IMR-90 (cell line): ENCODE measurements at places on chromosomes 16 and 17. TPM values are rescaled to one million over a fixed set of nuclear protein-coding genes. Genes with fewer than 3 reads are reported as not detected.

ASPHD1 gene
- 4.1 and 4.2 TPM in 2 replicates for total RNA-seq

SDR42E2 gene
- not detected in 2 replicates for total RNA-seq

RAB26 gene
- 1.1 TPM in 2 replicates for total RNA-seq

DGKE gene
- 4.7 and 5.0 TPM in 2 replicates for total RNA-seq

ADGRG1 gene
- total RNA-seq: 0.83 and 0.90 TPM in 2 replicates

CYB5D1 gene
- 10.8 and 11.1 TPM in 2 replicates for total RNA-seq

ABCC3 gene
- total RNA-seq: 2.2 and 3.2 TPM in 2 replicates

KLHL10 gene
- under 0.01 and 0.18 TPM in 2 replicates for total RNA-seq

WNT3 gene
- total RNA-seq: 0.56 and 0.72 TPM in 2 replicates

LGALS9C gene
- total RNA-seq: not detected in 2 replicates

DNA sequence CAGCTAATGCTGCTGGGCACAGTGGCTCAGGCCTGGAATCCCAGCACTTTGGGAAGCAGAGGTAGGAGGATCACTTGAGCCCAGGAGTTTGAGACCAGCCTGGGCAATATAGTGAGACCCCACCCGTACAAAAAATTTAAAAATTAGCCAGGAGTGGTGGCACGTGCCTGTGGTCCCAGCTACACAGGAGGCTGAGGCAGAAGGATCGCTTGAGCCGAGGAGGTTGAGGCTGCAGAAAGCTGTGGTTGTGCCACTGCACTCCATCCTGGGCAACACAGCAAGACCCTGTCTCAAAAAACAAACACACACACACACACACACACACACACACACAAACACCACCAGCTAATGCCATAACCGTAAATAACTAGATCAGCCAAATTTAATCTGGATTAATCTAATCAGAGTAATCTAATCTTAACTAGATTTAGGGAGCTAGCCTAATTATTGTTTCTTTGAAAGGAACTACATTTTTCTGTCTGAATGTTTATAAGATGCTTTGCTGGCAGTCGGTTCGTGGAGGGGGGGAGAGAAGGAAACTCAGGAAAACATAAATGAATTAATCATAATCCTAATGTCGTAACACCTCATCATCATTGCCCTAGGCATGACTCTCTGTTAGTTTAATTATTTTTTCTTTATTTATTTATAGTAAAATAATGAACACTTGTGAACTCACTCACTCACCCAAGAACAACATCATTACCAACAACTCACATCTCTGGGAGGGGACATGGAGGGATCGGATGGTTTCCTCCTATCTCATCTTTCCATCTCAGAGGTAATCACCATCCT lies 12.5 kb upstream of the RBBP6 start:
- H3K4me1 ChIP-seq: peaks cover 5% of the 10 kb centered on the region; the same call in 1 of the 2 replicates
- DNase-seq: no peak
- H3K4me3 ChIP-seq: no peak overlapping the region

DNA sequence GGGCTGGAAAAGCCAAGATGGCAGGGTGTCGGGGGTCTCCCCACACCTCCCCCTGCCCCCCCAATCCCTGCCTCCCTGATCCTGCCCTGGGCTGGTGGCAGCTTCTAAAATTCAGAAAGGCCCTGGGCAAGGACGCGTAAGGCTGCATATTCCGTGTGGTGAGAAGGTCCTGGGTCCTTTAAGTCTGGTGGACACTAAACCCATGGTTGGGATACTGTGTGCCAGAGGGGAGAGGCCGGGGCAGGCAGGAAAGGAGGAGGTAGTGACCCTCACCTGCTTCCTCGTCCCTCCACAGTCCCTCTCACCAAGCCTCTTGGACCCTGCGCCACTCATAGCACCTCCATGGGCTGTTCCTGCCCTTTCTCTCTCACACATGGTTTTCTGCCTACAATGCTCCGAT lies 28.8 kb downstream of the PRKAR1A start:
- H3K4me1 ChIP-seq: no peaks in the 10 kb centered on the region
- H3K27me3 ChIP-seq: no peaks in the 10 kb centered on the region
- DNase-seq: no peak
- H3K27ac ChIP-seq: no peak overlapping the region

- no peaks in the 10 kb centered on the region for H3K36me3 ChIP-seq
- H3K4me1 ChIP-seq: peaks cover 25% of the 10 kb centered on the region
- H3K27ac ChIP-seq: peak overlapping the region; percentile 99
- DNase-seq: peak; percentile 87
- H3K4me3 ChIP-seq: no peak overlapping the region
- H3K27me3 ChIP-seq: no peaks in the 10 kb centered on the region
Measured at GRCh38 chr17:78343187-78343542, 16.7 kb downstream of the SOCS3 start.

DNA sequence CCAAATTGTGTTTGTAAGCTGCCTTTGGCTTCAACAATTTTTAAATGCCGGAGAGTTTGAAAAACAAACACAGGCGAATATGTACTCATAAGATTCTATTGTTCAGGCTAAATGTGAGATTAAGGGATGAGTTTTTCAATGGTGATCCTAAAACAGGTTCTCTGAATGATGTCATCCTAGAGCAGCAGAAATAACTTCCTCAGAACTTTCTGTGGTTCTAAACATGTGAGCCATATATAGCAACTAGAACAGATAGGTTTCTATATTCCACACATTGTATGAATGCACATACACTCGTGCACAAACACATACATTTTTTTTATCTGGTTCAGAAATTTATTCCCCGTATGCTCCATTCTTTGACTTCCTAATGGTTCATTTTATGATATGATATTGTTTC lies 1352.2 kb downstream of the CDH8 start:
- no peaks in the 10 kb centered on the region for H3K27me3 ChIP-seq
- H3K4me1 ChIP-seq: no peaks in the 10 kb centered on the region
- no peak overlapping the region for H3K4me3 ChIP-seq
- no peaks in the 10 kb centered on the region for H3K36me3 ChIP-seq

DNA sequence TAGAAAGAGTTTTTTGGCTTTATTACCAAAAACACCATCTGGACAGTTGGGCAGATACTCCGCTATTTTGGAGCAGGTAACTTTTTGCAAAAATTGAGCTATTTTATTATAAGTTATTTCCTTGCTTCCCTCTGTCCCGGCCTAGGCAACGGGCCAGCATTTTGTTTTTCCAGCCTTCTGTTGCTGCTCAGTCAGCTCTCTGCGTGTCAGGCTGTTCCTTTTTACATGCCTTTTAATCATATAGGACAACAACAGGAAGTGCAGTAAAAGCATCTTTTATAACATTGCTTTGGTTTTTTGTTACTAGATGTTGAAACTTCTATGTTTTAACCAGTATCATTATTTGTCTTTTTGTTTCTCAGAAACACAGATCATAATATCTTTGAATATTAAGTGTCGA lies 30.4 kb downstream of the PPM1D start:
- H3K4me3 ChIP-seq: no peak overlapping the region
- peaks cover 4% of the 10 kb centered on the region for H3K4me1 ChIP-seq
- no peak overlapping the region for H3K27ac ChIP-seq

- peak overlapping the region; percentile 29; the same call in 1 of the 2 replicates for H3K27ac ChIP-seq
- H3K27me3 ChIP-seq: peaks cover under 1% of the 10 kb centered on the region; the same call in 1 of the 2 replicates
- peak; percentile 81 for DNase-seq
- H3K4me1 ChIP-seq: peaks cover 4% of the 10 kb centered on the region
- H3K4me3 ChIP-seq: peak overlapping the region; percentile 30; the same call in 1 of the 2 replicates
- no peaks in the 10 kb centered on the region for H3K36me3 ChIP-seq
Measured at GRCh38 chr17:49000943-49001342, 3.8 kb downstream of the IGF2BP1 start.

GRCh38 chr17:81251094-81251708 lies 12.1 kb downstream of the NDUFAF8 start:
- H3K27ac ChIP-seq: no peak overlapping the region
- H3K4me1 ChIP-seq: peaks cover 12% of the 10 kb centered on the region
- peaks cover 29% of the 10 kb centered on the region for H3K36me3 ChIP-seq
- H3K4me3 ChIP-seq: no peak overlapping the region
- no peak for DNase-seq

GRCh38 chr17:34442387-34443111 lies 79.5 kb upstream of the CCL1 start:
- no peaks in the 10 kb centered on the region for H3K36me3 ChIP-seq
- no peak for DNase-seq
- H3K27me3 ChIP-seq: peaks cover 3% of the 10 kb centered on the region
- no peak overlapping the region for H3K4me3 ChIP-seq

- peak overlapping the region; percentile 99 for H3K27ac ChIP-seq
- no peak for DNase-seq
- H3K4me3 ChIP-seq: no peak overlapping the region
- peaks cover 1% of the 10 kb centered on the region; the same call in 1 of the 2 replicates for H3K36me3 ChIP-seq
Measured at GRCh38 chr16:86257546-86257945, 252.8 kb upstream of the FOXF1 start.

DNA sequence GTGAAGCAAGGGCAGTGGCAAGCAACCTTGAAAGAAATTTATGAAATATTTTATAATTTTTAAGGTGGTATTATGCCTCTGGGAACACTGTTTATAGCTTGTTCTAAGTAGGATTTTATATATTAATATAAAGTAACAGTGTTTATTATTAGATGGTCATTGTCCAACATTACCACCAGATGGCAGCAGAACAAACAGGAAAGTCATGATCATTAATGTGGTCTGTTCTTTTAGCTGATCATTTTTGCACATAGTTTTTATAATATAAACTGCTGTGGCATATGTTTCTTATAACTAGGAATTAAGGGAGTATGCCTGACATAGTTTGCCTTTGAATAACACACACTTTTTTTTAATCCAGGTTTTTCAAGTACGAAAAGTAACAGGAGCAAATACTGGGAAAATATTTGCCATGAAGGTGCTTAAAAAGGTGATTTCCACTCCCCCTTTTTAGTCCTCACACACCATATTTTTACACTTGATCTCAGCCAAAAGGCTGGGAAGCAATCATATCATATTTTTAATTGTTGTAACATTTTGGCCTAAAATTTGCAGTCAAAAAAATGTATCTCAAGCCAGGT lies 21.4 kb downstream of the RPS6KB1 start:
- peaks cover 29% of the 10 kb centered on the region for H3K36me3 ChIP-seq
- no peaks in the 10 kb centered on the region for H3K27me3 ChIP-seq
- H3K4me1 ChIP-seq: no peaks in the 10 kb centered on the region
- H3K27ac ChIP-seq: no peak overlapping the region
- DNase-seq: peak; percentile 60

- H3K4me3 ChIP-seq: no peak overlapping the region
- no peaks in the 10 kb centered on the region for H3K4me1 ChIP-seq
Measured at GRCh38 chr16:23847251-23847650, 11.5 kb downstream of the PRKCB start.

DNA sequence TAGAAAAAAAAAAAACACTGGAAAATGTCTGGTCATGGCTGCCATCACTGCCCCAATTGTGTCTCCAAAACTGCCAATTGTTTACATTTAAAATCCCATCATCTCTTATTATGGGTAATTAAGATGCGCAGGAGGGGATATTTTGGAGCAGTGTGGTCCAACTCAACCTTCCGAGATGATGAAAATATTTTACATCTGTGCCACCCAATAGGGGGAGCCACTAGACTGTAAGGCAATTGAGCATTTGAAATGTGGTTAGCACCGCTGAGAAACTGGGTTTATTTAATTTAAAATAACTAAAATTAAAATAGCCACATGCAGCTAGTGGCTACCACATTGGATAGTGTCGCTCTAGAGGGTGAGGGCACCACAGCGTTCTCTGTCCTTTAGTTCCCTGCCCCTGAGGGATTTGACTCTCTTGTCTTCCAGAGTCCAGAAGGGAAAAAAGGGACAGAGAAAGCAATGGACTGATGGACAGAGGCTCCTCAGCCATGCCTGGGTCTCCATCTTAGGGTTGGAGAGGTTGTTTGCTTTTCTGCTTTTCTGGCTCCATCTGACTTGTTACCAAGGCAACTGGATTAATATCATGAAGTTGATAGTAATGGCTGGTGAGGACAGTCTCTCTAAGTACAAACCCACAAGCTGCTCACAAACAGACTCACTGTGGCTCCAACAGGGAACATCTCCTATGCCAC lies 3.5 kb downstream of the MPO start:
- H3K36me3 ChIP-seq: no peaks in the 10 kb centered on the region
- peaks cover 15% of the 10 kb centered on the region; the same call in 1 of the 2 replicates for H3K27me3 ChIP-seq
- no peak overlapping the region for H3K4me3 ChIP-seq
- no peak overlapping the region for H3K27ac ChIP-seq
- DNase-seq: peak; percentile 8
